ENCODE measurements at places on chromosomes 7 and 10. TPM values are rescaled to one million over a fixed set of nuclear protein-coding genes. Genes with fewer than 3 reads are reported as not detected.

AGAP6 gene
- total RNA-seq = 14.3 TPM

DMTF1 gene
- 69.0 TPM for total RNA-seq

ETV1 gene
- total RNA-seq = 0.31 TPM

WDR86 gene
- 0.55 TPM for total RNA-seq

CALHM1 gene
- total RNA-seq = not detected

SEC61G gene
- total RNA-seq = 138 TPM

CNPY4 gene
- total RNA-seq = 19.0 TPM

TMEM236 gene
- total RNA-seq = 0.11 TPM

CDNF gene
- 0.96 TPM for total RNA-seq

TRPV5 gene
- not detected for total RNA-seq

MYH16 gene
- not detected for total RNA-seq

HMX2 gene
- total RNA-seq = not detected

SUN3 gene
- total RNA-seq = not detected

PBLD gene
- total RNA-seq = 1.7 TPM

PRR15 gene
- total RNA-seq = not detected

SFTPA1 gene
- total RNA-seq = not detected

GRB10 gene
- 0.20 TPM for total RNA-seq

CALML3 gene
- total RNA-seq = not detected

CRPPA gene
- 1.6 TPM for total RNA-seq

COL28A1 gene
- total RNA-seq = not detected

RBM28 gene
- 77.8 TPM for total RNA-seq

TMEM213 gene
- not detected for total RNA-seq

CYP51A1 gene
- total RNA-seq = 44.5 TPM

GRM3 gene
- total RNA-seq = not detected

ZNF804B gene
- total RNA-seq = not detected

NKX6-2 gene
- total RNA-seq = not detected

TLL2 gene
- not detected for total RNA-seq

PLEKHS1 gene
- not detected for total RNA-seq

CLCN1 gene
- total RNA-seq = 0.11 TPM

WNT8B gene
- not detected for total RNA-seq

KLLN gene
- 0.80 TPM for total RNA-seq

SHH gene
- not detected for total RNA-seq

ANXA8L1 gene
- not detected for total RNA-seq

SP4 gene
- total RNA-seq = 22.2 TPM

PLCE1 gene
- total RNA-seq = not detected

OR2A5 gene
- not detected for total RNA-seq

FAM221A gene
- total RNA-seq = 5.8 TPM

WEE2 gene
- total RNA-seq = not detected

DPP6 gene
- total RNA-seq = not detected

LIPM gene
- total RNA-seq = not detected

TEX36 gene
- total RNA-seq = not detected

ARHGEF5 gene
- total RNA-seq = 11.4 TPM

OPALIN gene
- total RNA-seq = not detected

All from CD8-positive, alpha-beta memory T cell (primary cell).